Stimulated activated CD4-positive, alpha-beta T cell treated with anti-CD3 and anti-CD28 coated beads, Interleukin-1b, Interleukin-23, amount 100 ng/mL, for 1 hour (primary cell): ENCODE measurements at places on chromosomes 3 and 15.
A peak's percentile ranks its signal among the peaks of the same experiment; 100 is the strongest.

DNA sequence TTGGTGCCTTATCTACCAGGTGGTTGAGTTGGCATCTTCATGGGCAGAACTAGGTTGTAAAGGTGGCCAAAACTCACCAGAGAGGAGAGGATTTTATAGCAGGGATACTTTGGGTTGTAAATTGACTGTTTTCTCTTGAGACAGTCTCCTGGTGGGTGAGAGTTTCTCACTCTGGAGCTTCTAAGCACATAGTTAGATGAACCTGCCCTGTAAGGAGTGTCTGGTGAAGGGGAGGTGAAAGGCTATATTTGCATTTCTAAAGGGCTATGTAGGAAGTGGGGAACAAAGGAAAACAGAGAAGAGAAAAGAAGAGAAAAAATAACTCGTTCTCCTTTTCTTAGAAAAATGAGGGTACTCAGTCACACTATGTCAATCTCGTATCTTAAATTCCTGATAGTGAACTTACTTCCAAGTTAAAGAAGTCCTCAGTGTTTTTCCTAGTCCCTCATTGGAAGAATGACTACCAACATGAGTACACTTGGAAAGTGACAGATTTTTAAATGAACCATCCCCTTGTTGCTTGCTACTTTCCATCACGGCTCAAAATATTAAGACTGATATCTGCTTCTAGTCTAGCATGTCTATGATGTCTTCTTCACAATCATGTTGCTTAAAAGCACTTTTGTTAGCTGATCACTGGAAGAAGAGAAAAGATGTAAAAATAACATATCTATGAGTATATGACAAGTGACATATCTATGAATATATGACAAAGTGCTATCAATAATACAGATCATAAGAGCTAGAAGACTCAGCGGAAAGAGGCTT lies 113.8 kb upstream of the P2RY1 start:
- no peak for DNase-seq

DNA sequence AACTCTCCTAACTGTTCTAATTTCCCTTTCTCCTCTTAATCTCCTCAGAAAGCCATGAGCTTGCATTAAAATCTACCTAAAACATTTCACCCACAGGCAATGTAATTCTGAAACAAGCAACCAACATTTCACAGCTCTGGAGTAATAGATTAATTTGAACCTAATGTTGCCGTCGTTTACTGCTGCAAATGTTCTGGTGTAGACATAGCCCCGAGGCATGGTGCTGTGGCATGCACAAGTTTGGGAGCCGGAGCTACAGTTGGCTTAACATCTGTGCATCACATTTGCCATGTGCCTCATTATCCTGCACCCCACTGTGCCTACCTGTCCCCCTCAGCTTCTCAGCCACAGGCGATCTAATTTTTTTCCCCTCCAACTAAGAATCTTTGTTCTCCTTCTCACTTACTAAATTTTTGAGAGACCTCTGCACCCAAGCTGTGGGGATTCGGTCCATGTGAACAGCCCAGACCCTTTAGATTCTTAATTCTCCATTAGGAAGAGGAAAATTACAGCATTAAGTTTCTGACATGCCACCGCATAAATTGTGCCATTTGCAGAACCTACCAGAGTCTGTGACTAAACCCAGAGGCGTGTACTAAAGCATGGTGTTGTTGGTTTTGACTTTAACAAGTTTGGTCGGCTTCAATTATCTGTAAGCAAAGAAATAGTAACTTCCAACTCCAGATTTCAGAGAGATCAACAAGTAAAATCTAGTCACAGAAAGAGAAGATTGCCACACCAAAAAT lies 419.2 kb downstream of the MECOM start:
- no peak for DNase-seq

GRCh38 chr15:90113166-90113565 lies 10.9 kb upstream of the IDH2 start:
- no peak for DNase-seq

GRCh38 chr3:175297216-175297615 lies 438.1 kb downstream of the NAALADL2 start:
- DNase-seq: no peak

DNA sequence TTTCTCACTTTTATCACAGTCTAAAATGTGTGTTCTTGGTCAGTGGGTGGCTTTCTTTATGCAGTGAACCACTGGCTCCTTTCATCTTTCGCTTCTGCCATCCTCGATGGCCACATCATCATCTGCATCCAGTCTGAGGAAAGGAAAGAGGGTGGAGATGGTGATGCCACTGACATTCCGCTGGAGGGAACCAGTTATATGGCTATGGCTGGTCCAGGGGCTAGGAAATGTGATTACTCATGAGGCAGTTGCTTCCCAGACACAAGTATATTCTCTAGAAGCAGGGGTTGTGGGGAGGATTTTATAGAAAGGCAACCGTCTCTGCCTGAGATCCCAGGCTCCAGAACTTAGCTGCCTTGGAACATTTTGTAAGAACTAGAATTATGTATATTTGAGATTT lies 246.7 kb upstream of the AZI2 start:
- no peak for DNase-seq

DNA sequence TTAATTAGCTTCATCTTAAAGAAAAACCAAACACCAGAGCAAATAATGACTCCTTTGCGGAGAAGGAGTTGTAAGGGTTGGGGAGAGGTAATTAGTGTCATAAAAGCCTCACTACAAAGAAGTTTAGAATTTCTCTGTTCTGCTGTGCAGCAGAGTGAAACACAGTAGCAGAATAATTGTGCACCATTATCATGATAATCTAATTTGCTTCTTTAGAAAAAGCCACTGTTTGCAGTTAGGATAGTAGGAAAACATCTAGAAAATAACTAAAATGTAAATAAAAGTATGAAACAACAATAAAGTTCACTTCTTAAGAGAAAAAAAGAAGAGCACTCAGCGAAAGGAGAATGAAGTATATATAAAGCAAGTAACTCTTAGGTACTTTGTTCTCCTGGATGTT lies 5.5 kb downstream of the SHOX2 start:
- DNase-seq: no peak

GRCh38 chr3:126415661-126416591 lies 21.2 kb downstream of the CFAP100 start:
- no peak for DNase-seq

GRCh38 chr15:33729653-33730052 lies 238.6 kb upstream of the CHRM5 start:
- no peak for DNase-seq

- peak; percentile 10 for DNase-seq
These were observed at the start of gene GRAMD2A for GRCh38 chr15:72197460-72198355. TSS of gene GRAMD2A (minus strand) at chr15:72197787.

DNA sequence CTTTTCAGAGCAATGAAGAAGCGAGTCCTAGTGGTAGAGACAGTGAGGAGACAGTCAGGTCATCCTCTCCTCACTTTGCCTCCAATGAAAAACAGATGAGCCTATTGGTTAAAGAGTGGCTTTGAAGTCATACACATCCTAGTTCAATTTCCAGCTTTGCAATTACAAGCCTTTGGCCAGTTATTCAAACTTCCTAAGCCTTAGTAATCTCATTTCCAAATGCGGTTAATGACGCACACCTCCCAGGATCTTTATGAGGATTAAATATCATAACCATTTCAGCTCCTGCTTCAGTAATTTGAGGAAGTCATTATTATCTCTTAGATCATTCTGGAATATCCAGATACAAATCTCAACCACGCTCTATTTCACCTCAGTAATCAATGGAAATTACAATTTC lies 10.0 kb upstream of the ST6GAL1 start:
- DNase-seq: no peak

DNA sequence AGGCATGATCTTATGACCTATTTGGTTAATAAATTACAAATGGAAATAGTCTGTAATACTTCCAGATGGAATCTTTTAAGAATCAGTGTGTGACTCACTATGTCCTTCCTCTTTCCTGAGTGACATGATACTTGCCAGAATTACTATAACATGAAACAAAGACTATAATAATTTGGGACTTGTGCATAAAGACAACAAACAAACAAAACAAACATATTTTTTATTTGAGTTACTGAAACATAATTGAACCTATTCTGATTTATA lies 1268.1 kb downstream of the OTOL1 start:
- no peak for DNase-seq

DNA sequence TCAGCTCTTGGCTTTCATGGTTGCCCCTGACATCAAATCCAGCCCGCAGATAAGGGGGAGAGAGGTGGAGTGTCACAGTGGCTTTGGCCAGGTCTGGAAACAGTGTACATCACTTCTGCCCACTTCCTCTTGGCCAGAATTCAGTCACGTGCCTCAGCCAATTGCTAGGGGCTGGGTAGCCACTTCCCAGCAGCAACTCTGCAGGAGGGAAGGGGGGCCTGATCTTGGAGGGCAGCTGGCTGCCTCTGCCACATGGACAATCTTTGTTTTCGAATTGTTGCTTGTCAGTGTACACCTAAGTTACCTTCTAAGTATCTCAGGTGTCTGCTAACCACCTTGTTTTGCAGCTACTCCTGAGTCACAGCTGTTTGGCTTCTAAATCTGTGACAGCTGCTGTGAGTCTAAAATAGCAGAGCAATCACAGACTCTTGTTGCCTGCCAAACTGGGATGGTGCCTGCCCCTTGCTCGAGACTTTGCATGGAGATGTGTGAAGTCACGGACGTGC lies 41.0 kb upstream of the LIMD1 start:
- DNase-seq: no peak

DNA sequence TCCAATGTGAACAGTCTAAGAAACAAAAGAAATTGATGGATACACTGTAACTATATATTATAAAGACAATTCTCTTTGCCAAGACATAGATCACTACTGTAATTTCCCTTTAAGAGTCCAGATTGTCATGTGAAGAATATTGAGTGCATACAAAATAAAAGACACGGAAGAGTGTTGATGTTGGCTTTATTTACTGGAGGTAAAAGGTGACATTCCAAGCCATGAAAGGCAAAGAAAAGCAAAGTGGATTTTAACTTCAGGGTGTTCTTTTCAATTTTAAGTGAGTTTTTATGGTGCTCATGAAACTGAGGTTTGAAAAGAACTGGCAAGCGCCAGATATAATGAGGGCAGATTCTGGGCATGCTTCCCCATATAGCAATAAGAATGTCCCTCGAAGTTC lies 529.3 kb downstream of the MECOM start:
- DNase-seq: no peak

DNA sequence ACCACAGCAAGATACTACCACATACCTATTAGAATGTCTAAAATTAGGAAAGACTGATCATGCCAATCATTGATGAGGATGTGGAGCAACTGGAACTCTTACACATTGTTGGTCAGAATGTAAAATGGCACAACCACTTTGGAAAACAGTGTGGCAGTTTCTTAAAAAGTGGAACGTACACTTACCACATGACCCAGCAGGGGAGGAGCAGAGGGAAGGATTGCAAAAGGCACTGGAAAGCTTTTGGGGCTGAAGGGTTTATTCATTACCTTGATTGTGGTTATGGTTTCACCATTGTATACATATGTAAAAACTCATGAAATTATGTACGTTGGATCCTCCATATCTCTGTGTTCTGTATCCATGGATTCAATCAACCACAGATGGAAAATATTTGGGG lies 3.3 kb upstream of the EHD4 start:
- no peak for DNase-seq

- no peak for DNase-seq
These were observed 13.6 kb downstream of the IGDCC4 start for GRCh38 chr15:65409036-65409631.

GRCh38 chr3:192747746-192748145 lies 20.4 kb upstream of the FGF12 start:
- no peak for DNase-seq

- no peak for DNase-seq
These were observed 121.9 kb upstream of the TMC3 start for GRCh38 chr15:81495780-81496467.

DNA sequence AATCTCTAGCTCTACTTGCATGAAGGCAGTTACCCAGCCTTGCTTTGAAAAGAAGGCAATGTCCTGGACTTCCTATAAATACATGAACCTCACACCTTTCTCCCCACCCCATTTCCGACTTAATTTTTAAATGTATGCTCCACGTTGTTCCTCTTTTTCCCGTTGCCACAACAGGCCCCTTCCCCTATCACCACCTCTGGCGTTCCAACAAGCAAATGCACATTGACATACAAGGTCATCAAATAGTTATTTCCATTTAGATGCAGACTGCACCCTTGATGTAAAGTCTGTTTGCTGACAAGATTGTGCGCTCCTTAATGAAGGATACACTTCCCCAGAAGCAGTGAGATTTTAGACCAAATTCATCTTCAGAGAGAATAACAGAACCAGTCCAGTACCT lies 260.7 kb upstream of the UMPS start:
- no peak for DNase-seq

- DNase-seq: no peak
These were observed 194.5 kb downstream of the MEX3B start for GRCh38 chr15:81851325-81851724.

- DNase-seq: no peak
These were observed 23.1 kb downstream of the PTX3 start for GRCh38 chr3:157459706-157460105.

- DNase-seq: no peak
These were observed 1.6 kb downstream of the NXPE3 start for GRCh38 chr3:101780661-101781060.

DNA sequence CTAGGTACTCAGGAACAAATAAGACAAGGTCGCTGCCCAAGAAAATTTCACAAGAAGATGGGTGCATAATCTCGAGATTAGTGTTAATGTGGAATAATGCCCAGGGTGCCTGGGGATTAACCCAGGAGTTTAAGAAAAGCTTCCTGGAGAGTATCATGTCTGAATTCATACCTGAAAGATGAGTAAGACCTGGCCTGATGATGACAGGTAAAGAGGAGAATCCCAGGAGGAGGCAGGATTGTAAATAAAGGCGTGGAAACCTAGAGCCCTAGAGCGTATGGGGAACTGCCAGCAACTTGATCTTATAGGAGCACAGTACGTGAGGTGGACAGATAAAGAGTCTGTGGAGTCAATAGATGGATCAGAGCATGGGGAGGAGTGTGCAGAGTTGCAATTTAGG lies 43.0 kb downstream of the ARRDC4 start:
- no peak for DNase-seq

DNA sequence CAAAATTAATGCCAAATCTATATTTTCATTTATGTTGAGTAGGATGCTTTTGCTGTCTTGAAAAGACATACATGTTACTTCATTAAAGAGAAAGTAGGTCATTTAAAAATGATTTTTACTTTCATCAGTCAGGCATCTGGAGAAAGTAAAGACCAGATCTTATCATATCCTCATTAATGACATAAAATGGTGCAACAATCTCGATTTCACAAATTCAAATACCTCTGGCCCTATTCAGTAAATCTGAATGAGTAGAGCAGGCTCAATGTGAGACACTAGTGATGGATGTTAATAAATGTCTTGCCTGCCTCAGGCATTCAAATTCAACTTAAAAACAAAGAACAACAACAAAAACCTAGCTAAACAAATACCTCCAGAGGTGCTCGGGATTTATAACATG lies 714.1 kb downstream of the NAALADL2 start:
- no peak for DNase-seq

- DNase-seq: no peak
These were observed 1357.6 kb upstream of the EPHA6 start for GRCh38 chr3:95456835-95457234.

GRCh38 chr3:106172780-106173179 lies 304.0 kb upstream of the CBLB start:
- no peak for DNase-seq

- no peak for DNase-seq
These were observed 7.3 kb upstream of the EHD4 start for GRCh38 chr15:41979493-41980266.

GRCh38 chr3:71129611-71130431 lies 453.7 kb downstream of the FOXP1 start:
- no peak for DNase-seq

GRCh38 chr15:78368651-78369050 lies 28.5 kb downstream of the CRABP1 start:
- no peak for DNase-seq
